GM10248 (cell line): ENCODE measurements at places on chromosomes 1 and 21.

DNA sequence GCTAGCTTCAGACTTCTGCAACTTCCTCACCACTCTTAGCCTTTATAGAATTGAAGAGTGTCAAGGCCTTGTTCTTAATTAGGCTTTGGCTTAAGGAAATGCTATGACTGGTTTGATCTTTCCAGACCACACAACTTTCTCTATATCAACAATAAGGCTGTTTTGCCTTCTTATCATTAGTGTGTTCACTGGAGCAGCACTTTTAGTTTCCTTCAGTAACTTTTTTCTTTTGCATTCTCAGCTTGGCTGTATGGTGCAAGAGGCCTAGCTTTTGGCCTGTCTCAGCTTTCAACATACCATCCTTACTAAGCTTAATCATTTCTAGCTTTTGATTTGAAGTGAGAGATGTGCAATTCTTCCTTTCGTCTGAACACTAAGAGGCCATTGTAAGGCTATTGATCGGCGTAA lies 8.6 kb downstream of the PRKACB start:
- DNase-seq = no peak

DNA sequence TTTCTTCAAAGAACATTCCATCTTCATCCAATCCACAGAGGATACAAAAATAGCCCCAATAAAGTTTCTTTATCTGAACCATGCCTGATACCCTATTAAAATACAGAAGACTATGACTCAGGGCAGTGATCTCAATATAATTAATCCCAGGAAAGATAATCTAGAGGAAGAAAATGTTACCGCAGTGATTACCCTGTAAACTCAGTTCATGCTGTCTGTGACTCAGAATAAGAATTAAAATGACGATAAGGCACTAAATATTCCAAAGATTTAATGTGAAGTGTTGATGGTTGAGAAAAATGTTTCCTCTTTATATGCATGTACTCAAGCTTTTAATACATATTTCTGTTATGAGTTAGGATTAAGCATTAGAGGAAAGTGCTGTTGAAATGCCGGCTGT lies 88.6 kb upstream of the LYPLAL1 start:
- DNase-seq = no peak

DNA sequence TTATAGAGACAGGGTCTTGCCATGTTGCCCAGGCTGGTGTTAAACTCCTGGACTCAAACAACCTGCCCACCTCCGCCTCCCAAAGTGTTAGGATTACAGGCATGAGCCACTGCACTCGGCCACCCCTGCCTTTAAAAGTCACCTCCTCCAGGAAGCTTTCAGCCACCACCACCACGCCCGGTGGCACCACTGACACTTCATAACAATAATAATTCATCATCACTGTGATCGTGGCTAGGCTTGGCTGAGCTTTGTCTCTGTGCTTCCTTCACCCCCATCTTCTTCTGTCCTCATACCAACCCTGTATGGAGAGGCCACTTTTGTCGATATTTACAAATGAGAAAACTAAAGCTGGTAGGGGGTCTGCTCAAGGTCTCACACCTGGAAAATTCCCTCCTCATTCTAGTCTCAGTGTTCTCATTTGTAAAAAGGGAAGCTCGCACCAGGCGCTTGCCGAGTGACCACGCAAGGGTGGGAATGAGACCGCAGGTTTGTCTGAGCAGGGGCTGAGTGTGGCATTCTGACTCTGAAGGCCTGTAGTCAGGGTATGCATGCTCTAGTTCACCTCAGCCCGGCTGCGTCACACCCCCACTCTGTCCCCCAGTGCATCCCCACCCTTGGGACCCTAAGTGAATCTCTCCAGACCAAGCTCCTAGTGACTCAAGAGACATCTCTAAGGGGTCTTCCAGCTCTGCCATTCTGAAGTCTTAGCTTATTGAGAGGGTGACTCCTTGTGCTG lies 12.9 kb upstream of the EPHA2 start:
- DNase-seq = no peak

DNA sequence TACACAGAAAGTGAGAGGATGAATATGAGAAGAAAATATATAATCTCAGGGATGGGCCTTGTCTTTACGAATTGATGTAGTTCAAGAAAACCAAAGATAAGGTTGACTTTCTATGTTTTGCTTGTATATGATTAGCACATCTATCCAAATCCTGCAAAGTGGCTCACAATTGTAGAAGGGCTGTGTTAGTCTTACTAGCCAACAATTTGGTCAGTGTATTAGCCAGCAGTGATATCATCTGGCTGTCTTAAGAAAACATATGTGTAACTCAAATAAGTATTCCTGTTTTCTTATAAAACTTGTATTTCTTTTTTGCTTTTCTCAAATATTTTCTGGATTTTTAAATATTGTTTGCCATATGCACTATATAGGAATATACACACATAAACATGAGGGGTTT lies 5.5 kb downstream of the SDCCAG8 start:
- no peak for DNase-seq

DNA sequence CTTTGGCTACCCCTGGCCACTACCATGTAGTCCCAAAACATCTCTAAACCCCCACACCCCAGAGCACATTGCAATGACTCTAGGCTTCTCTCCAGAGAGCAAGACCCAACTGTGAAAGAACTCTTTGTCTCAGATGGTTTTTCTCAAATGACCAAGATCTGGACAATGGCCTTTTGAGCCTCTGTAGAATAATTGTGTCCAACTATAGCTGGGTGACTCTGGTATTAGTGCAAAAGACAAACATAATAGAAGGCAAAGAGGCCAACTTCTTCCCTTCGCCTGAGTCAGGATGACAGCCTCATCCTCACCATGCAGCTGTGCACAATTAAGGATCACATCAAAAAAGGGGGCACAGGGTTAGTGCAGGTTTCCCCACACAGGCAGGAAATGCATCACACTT lies 139.6 kb downstream of the BRINP2 start:
- DNase-seq = no peak

DNA sequence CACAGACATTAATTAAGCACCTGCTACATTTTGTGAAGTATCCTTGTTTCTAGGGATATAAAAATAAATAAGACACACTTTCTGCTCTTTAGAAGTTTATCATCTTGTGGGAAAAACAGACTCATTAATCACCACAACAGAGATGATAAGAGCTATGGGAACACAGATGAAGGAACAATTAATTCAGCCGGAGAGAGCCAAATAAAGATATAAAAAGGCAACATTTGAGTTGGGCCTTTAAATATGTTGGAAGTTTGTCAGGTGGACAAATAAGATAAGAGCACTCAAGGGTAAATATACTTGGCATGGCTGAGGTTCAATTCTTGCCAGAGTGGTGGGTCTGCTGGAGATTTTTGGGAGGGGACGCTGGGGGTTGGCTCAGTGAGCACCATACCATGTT lies 34.2 kb upstream of the VTCN1 start:
- no peak for DNase-seq

DNA sequence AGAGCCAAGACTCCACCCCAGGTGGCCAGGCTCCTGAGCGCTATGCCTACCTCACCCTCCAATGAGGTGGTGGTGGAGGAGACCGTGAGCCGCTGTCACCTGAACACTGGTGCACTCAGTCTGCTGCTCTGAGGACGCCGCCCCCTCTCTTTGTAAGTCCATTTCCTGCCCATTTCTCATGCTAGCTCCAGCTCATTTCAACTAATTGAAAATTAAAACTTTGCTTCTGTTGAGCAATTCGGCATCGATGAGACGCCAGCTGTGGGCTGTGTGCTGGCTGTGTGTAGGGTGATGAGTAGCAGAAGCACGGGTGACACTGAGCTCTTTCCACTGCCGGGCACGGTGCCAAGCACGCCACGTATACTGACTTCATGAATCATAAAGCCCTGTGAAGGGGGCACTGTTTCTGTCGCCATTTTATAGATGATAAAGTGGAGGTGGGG lies 11.2 kb downstream of the TNFRSF1B start:
- DNase-seq = no peak

GRCh38 chr21:44269090-44269489 lies 7.4 kb upstream of the DNMT3L start:
- no peak for DNase-seq

DNA sequence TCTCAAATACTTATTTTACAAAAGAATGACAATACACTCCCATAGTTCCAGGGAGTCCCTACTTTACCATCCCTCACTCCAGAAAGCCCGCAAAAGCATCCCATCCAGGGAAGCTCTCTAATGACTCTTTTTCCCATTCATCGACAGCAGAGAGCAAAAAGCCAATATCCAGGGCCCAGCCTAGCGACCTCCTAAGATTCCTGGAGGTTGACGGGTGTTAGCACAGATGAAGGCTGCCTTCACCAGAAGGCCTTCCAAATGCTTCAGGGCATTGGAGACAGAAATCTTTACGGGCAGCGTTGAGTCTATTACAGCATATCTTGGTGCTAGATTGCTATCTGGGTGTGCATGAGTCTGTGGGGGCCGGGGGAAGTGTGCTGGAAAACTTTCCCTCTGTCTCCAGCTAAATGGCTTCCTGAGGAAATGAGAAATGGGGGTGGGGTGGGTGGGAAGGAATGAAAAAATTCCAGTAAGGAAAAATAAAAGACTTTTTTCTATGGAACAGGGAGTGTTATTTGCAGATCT lies 136.6 kb downstream of the PROX1 start:
- DNase-seq = no peak

DNA sequence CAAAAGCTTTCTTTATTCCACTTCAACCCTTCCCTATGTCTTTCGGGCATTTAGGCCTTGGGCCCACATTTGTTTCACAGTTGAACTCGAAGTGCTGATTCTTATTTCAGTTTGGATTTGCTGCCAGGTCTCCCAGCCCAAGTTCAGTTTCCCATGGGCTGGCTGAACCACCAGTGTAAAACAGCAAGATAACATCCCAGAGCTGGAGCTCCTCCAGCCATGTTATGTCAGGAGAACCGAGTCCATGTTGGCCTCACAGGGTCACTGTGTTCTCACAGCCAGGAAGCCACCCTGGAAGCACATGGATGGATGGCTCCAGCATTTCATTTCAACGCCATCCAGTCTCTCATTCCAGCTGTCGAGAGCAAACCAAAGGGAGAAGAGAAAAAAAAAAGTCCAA lies 45.2 kb upstream of the RXRG start:
- no peak for DNase-seq

DNA sequence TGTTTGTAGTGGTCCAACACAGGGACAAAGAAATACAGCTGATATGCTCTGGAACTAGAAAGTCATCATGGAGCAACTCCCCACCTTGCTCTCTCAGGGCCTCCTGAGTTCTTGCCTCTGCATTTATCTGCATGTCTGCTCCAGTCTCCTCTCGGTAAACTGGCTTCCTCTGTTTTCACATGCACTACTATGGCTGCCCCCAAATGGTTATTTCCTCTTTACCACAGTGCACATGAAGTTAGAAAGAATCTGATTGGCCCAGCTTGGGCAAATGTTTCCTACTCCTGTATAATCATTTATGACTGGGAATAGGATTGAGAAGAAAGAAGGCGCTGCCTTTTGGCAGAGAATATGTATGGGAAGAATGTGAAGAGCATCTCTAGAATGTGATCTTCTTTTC lies 16.5 kb upstream of the PSMB2 start:
- DNase-seq = no peak

DNA sequence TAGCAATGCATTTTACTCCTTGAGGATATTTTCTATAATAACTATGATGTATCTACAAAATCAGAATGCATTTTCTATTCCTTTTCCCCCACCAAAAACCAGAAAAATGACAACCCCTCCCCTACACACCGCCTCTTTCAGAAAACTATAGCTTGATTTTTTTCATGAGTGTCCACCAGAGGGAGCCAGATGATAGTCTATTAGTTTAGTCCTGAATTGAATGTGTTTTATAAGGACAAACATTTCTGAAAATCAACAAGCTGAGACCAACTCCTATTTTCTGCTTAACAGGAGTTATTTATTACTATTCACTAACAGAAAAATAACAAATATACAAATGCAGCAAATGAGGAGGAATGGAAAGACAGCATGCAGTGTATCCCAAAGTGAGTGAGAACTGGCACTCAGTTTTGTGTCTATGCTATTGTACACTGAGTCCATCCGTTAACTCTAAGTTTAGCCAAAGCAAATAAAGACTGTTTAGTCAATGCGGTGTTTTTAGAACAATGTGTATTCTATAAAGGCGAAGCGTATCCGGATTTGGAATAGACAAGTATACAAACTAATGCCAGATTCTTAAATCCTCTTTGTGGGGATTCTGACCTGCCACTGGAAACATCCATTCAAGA lies 182.6 kb downstream of the VAV3 start:
- DNase-seq = no peak

GRCh38 chr21:40587736-40588346 lies 259.1 kb downstream of the DSCAM start:
- no peak for DNase-seq

DNA sequence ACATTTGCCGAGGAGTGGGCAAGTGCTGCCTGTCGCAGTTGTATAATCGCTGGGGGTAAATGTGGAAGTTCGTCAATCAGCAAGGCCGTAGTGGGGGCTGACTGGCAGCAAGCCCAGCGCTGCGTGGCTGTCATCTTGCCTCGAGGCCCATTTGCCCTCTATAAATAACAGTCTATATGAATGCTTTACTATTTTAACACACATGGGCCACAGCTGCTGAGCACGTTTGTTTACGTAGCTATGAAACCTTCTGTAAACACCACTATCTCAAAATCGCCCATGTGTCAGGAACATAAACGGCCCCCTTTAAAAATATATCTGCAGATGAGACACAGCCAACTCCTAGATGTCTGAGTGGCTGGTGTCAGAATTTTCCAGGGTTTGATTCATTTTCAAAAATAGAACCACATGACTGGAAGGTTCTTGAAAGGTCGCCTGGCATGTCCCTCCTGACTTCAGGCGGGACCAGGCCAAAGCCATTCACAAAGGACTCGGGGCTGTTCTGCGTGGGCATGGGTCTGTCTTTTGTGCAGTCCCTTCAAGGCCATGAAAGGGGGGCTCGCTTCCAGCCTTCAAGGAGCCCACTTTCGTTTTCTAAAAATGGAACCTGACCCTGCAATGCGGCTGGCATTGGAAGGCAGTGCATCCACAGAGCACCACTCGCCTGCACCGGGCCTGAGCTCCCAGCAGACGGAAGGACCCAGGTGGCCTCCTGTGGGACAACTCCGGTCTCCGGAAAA lies 205.5 kb downstream of the KCNJ6 start:
- DNase-seq = no peak

- DNase-seq = no peak
Measured at GRCh38 chr1:184469396-184469795, 82.6 kb downstream of the C1orf21 start.

GRCh38 chr1:179955731-179956130 lies 1.1 kb downstream of the CEP350 start:
- no peak for DNase-seq

- peak; percentile 70 for DNase-seq
Measured at GRCh38 chr1:93615582-93616150, 66.0 kb downstream of the BCAR3 start.

GRCh38 chr1:209480345-209480744 lies 103.2 kb upstream of the CAMK1G start:
- DNase-seq = no peak

- no peak for DNase-seq
Measured at GRCh38 chr1:30735668-30736498, 12.5 kb upstream of the MATN1 start.

GRCh38 chr1:1910651-1911331 lies 4.3 kb upstream of the CALML6 start:
- DNase-seq = no peak

DNA sequence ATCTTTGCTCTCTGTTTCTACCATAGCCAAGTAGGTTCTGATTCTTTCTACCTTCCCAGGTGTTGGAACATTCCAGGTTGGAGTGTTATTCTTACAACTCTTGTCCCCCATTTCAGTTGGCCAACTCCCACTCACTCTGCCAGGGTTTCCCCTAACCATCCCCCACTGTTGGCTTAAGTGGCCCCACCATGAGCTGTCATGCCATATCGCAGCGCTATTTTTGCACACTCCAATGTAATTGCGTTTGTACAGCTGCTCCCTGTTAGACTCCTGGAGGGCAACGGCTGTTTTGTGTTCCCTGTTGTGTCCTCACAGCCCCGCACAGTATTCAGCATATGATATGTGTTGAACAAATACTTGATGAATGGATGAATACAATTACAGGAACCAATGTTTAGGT lies 117.7 kb upstream of the ETS2 start:
- DNase-seq = no peak
